ENCODE measurements at places on chromosomes 2 and 18. TPM values are rescaled to one million over a fixed set of nuclear protein-coding genes. Genes with fewer than 3 reads are reported as not detected.

DNA sequence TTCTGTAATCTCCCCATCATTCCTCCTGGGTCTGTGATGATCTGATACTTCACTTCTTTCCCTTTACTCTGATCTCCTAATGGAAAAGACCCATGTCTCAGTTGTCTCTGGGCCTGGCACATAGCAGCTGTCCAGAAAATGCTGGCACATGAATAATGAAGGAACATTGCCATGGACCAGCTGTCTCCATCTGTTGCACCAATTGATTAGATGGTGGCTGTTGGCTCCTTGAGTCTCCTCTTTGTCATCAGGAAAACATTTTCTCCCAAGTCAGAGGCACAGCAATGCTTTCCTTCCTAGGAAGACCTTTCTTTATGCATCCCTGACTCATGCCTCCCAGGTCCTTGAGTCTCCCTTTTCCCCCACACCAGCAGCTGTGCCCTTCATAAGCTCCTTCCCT is 286.2 kb upstream of the CXCR4 start:
- H3K36me3 ChIP-seq = no peaks in the 10 kb centered on the region
- no peak for DNase-seq
- no peak overlapping the region for H3K4me3 ChIP-seq
- H3K4me1 ChIP-seq = no peaks in the 10 kb centered on the region
- H3K27me3 ChIP-seq = peaks cover 6% of the 10 kb centered on the region

- no peaks in the 10 kb centered on the region for H3K36me3 ChIP-seq
- no peak overlapping the region for H3K4me3 ChIP-seq
- DNase-seq = no peak
- H3K27me3 ChIP-seq = no peaks in the 10 kb centered on the region
- H3K4me1 ChIP-seq = no peaks in the 10 kb centered on the region
- no peak overlapping the region for H3K27ac ChIP-seq
Observed at GRCh38 chr2:23590241-23590869, 205.4 kb downstream of the KLHL29 start.

The TTR gene
- 0.51 TPM for polyA plus RNA-seq

The GAREM2 gene
- polyA plus RNA-seq = 1.6 TPM

GRCh38 chr2:132691556-132691955 is 21.6 kb upstream of the LYPD1 start:
- H3K27me3 ChIP-seq = no peaks in the 10 kb centered on the region
- no peaks in the 10 kb centered on the region for H3K4me1 ChIP-seq
- no peak for DNase-seq
- H3K4me3 ChIP-seq = no peak overlapping the region

The HOXD13 gene
- not detected for polyA plus RNA-seq

GRCh38 chr18:35085450-35086380 is 44.5 kb downstream of the MAPRE2 start:
- H3K4me3 ChIP-seq = no peak overlapping the region
- H3K36me3 ChIP-seq = no peaks in the 10 kb centered on the region
- no peak overlapping the region for H3K27ac ChIP-seq
- H3K4me1 ChIP-seq = peaks cover 17% of the 10 kb centered on the region
- H3K27me3 ChIP-seq = no peaks in the 10 kb centered on the region

The TMEM169 gene
- polyA plus RNA-seq = not detected

DNA sequence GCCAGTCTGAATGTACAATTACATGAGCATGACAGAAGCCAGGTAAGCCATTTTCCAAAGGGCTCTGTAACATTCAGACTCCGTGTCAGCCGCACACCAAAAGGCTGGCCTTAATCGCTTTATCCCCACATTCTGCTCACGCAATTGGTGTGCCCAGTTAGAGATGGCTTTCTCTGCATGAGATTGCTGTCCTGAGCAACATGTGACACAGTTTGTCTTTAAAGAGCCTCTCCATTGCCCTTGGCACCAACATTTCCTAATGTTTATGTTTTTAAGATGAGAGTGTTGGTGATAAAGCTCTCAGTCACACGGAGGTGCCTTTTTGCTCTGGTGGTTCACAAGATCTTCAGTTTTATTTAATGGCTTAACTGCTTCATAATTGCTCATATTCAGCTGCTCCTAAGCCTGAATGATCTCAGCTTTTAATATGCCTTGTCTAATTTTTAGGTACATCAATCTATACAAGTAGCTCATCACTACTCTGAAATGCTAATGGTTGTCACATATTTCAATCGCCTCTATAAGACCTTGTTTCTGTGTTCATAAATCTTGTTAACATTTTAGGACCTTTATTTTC is 164.8 kb upstream of the ACVR2A start:
- H3K27me3 ChIP-seq = no peaks in the 10 kb centered on the region
- H3K36me3 ChIP-seq = no peaks in the 10 kb centered on the region
- no peak overlapping the region for H3K4me3 ChIP-seq
- H3K27ac ChIP-seq = no peak overlapping the region

DNA sequence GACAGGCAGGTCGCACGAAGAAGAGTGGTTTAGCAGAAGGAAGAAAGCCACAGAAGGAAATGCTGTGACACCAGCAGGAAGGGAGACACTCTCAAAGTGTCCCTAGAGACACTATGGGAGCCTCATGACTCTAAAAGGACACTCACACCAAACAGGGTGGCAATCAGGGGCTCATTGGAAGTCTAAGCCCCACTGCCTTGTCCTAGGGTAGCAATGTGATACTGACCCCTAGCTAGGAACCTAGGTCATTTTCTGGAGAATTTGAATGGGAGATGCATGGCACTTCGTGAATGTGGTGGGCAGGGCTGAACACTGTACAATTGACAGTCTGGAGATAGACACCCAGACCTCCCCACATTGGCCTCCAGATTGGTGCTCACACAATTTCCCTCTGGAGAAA is 385.0 kb downstream of the EIPR1 start:
- no peak overlapping the region for H3K4me3 ChIP-seq
- H3K27ac ChIP-seq = no peak overlapping the region
- DNase-seq = no peak
- H3K36me3 ChIP-seq = no peaks in the 10 kb centered on the region

The ST6GAL2 gene
- 7.0 TPM for polyA plus RNA-seq

DNA sequence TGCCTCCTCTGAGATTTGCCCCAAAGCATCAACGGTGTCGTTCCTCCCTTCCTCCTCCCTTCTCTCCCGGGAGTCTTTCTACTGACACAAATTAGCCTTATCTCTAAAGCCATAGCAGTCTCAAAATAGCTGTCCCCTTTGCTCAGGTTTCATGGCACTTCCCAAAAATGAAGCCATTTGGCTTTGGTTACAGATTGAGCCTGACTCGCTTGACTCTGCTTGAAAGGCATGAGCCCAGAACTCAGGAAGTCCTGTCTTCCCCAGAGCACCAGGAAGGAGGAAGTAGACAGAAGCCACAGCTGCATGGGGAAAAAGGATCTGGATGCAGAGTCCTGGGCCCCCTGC is 234.4 kb upstream of the RGPD4 start:
- H3K27ac ChIP-seq = no peak overlapping the region
- no peaks in the 10 kb centered on the region for H3K27me3 ChIP-seq
- no peaks in the 10 kb centered on the region for H3K36me3 ChIP-seq
- H3K4me1 ChIP-seq = no peaks in the 10 kb centered on the region
- DNase-seq = no peak
- no peak overlapping the region for H3K4me3 ChIP-seq

DNA sequence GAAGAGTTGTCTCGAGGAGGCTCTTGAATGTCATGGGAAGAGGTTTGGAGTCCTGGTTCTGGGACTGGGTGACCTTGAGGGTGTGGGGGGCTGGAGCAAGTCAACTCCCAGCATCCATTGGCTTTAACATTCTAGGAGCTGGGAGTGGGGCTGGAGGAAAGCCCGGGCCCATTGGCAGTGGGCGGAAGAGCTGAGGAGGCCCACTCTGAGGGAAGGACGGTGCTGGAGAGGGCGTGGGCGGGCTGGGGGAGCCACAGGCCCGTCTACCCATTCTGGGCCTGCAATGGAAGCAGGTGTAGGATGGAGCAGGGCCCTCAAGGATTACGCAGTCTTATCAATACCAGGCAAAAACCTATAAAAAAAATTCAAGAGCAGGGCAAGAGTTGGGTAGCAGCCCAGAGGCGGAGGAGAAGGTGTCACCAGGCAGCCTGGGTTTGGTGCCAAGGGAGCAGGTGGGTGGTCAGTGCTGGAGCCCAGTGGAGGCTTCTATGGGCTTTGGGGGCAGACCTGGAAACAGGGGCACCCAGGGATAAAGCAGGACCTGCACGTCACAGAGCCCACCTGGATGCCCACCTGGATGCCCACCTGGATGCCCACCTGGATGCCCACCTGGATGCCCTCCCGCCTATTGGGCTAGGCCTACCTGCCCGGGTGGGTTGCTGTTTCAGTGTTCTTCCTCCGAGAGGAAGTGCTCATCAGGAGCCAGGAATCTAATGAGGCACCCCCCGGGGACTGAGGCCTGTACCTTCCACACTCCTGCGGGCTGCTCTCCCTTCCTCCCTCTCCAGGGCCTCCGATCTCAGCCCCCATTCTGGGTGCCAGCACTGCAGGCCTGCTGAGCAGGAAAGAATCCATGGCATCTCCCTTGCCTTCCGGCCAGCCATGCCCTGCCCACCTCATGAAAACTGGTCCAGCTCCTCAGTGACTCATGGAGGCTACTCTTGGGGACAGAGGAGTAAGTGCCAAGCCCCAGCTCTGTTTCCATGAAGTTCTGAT is 71.3 kb downstream of the CTIF start:
- no peaks in the 10 kb centered on the region for H3K36me3 ChIP-seq
- no peaks in the 10 kb centered on the region for H3K4me1 ChIP-seq
- H3K27ac ChIP-seq = peak overlapping the region; percentile 43
- H3K27me3 ChIP-seq = no peaks in the 10 kb centered on the region

GRCh38 chr2:162732946-162733698 is 105.4 kb downstream of the KCNH7 start:
- DNase-seq = no peak
- no peaks in the 10 kb centered on the region for H3K4me1 ChIP-seq
- no peaks in the 10 kb centered on the region for H3K27me3 ChIP-seq
- H3K4me3 ChIP-seq = no peak overlapping the region

The MROH2A gene
- polyA plus RNA-seq = not detected

DNA sequence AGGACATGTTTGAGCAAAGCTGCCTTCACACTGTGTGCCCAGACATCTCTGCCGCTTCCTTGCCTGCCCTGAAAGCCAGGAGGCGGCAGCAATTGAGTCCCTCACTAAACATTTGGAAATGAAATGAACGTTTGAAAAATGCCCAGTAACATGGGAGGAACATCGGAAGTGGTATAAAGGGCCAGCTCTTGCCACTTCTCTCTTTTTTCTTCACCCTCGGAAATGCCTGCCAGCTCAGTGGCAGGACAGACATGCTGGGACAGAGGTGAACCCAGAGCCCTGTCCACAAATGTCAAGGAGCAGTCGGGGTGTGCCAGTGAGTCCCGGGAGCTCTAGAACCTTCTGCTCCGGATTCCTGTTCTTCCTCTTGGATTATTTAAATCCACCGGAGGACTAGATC is 46.1 kb downstream of the TPGS2 start:
- H3K4me3 ChIP-seq = no peak overlapping the region
- DNase-seq = no peak

The GALNT3 gene
- polyA plus RNA-seq = 3.4 TPM

DNA sequence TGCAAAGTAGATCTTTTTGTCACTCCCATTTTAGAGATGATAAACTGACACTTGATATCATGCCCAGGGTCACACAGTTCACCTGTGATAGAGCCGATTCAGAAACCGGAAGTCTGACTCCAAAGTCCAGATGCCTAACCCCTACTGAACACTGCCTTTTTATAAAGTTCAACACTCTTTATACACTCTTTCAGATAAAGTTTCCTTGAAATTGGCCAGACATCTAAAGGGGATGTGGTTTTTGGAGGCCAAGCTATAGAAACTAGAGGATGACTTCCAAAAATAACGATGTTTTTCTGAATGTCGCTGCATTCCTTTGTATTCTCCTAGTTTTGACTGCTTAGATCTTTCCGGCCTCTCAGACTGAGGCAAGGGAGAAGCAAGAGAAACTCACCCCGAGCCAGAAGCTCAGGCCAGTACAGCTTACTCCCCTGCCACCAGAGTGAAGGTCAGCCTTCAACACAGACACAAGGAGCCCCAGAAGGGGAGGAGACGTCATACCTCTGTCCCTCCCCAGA is 61.8 kb downstream of the NRP2 start:
- H3K4me1 ChIP-seq = no peaks in the 10 kb centered on the region
- no peak for DNase-seq
- H3K4me3 ChIP-seq = no peak overlapping the region
- H3K27ac ChIP-seq = no peak overlapping the region

GRCh38 chr2:204655101-204655500 is 109.8 kb downstream of the PARD3B start:
- no peaks in the 10 kb centered on the region for H3K27me3 ChIP-seq
- H3K27ac ChIP-seq = no peak overlapping the region
- no peaks in the 10 kb centered on the region for H3K36me3 ChIP-seq
- H3K4me3 ChIP-seq = no peak overlapping the region

The AQP12A gene
- polyA plus RNA-seq = not detected

The POTEC gene
- not detected for polyA plus RNA-seq

GRCh38 chr2:24820175-24820513 is 26.9 kb downstream of the CENPO start:
- H3K27me3 ChIP-seq = no peaks in the 10 kb centered on the region
- H3K4me3 ChIP-seq = no peak overlapping the region
- H3K27ac ChIP-seq = no peak overlapping the region
- DNase-seq = no peak
- H3K36me3 ChIP-seq = no peaks in the 10 kb centered on the region

- no peak for DNase-seq
- no peaks in the 10 kb centered on the region for H3K27me3 ChIP-seq
- no peak overlapping the region for H3K27ac ChIP-seq
Observed at GRCh38 chr2:144998435-144998834, 478.5 kb upstream of the ZEB2 start.

The GKN1 gene
- polyA plus RNA-seq = 5.1 TPM

- H3K4me3 ChIP-seq = no peak overlapping the region
- H3K4me1 ChIP-seq = no peaks in the 10 kb centered on the region
- H3K36me3 ChIP-seq = no peaks in the 10 kb centered on the region
- no peaks in the 10 kb centered on the region for H3K27me3 ChIP-seq
- no peak overlapping the region for H3K27ac ChIP-seq
Observed at GRCh38 chr18:41753826-41754225, 201.2 kb upstream of the PIK3C3 start.

DNA sequence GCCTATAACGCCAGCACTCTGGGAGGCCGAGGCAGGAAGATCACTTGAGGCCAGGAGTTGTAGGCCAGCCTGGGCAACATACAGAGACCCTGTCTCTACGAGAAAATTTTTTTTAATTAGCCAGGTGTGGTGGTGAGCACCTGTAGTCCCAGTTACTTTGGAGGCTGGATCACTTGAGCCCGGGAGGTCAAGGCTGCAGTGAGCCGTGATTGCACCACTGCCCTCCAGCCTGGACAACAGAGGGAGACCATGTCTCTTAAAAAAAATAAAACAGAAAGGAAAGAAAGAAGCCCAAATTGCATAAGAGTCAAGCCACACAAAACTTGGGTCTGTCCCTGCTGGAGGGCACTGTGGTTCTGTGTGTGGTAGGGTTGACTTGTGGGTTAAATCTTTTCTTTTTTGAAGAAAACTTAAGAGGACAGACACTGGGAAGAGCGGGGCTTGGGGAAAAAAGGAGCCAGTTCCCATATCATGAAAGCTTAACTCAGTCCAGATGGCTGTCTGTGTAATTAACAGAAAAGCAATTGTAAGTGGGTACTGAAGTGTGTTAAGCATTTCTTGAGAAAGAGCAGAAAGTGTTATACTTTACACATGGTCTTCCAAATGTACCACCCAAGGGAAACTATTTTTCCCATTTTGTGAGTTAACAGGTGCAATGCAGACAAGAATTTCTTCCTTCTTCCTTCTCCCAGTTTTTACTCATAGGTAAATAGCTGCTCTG is 115.1 kb downstream of the ALPK2 start:
- no peak overlapping the region for H3K27ac ChIP-seq
- DNase-seq = no peak
- H3K36me3 ChIP-seq = no peaks in the 10 kb centered on the region
- no peaks in the 10 kb centered on the region for H3K4me1 ChIP-seq
- H3K4me3 ChIP-seq = no peak overlapping the region

- H3K27ac ChIP-seq = no peak overlapping the region
- no peaks in the 10 kb centered on the region for H3K27me3 ChIP-seq
- no peak for DNase-seq
- no peaks in the 10 kb centered on the region for H3K36me3 ChIP-seq
Observed at GRCh38 chr2:167957662-167958061, 289.7 kb downstream of the STK39 start.

The SERPINB10 gene
- not detected for polyA plus RNA-seq

Measured in aorta (tissue), 5 donors.